ENCODE measurements at places on chromosomes 16 and 17. TPM values are rescaled to one million over a fixed set of nuclear protein-coding genes. Genes with fewer than 3 reads are reported as not detected.
A peak's percentile ranks its signal among the peaks of the same experiment; 100 is the strongest.

DNA sequence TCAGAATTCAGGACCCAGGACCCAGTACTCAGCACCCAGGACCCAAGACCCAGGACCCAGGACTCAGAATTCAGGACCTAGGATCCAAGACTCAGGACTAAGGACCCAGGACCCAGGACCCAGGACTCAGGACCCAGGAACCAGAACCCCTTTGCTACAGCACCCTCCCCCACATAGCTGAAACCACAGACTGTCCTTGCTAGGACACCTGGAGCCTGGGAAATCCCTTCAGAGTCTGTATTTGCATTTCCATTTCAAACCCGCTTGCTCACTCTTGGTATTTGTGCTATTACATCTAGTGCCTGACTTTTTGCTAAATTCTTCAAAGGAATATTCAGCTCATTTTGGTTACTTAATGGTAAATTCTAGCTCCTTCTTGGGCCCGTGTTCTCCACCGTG is 275.8 kb upstream of the MAF start:
- no peak for DNase-seq

DNA sequence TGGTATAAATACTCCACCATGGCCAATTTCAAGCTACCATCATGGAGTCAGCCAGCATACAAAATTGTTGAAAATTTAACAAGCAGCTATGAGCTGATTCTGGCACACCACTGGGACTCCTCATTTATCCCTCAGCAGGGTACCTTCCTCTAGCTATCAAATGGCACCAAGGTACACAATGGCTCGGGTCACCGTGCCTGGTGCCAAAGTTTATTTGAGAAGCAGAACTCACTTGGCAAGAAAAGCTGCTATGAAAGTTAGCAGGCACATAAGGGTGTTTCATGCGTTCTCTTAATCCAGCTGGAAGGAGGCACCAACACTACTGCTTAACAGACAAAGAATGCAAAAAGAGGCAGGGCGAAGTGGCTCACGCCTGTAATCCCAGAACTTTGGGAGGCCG is 51.6 kb downstream of the IKZF3 start:
- DNase-seq: no peak

DNA sequence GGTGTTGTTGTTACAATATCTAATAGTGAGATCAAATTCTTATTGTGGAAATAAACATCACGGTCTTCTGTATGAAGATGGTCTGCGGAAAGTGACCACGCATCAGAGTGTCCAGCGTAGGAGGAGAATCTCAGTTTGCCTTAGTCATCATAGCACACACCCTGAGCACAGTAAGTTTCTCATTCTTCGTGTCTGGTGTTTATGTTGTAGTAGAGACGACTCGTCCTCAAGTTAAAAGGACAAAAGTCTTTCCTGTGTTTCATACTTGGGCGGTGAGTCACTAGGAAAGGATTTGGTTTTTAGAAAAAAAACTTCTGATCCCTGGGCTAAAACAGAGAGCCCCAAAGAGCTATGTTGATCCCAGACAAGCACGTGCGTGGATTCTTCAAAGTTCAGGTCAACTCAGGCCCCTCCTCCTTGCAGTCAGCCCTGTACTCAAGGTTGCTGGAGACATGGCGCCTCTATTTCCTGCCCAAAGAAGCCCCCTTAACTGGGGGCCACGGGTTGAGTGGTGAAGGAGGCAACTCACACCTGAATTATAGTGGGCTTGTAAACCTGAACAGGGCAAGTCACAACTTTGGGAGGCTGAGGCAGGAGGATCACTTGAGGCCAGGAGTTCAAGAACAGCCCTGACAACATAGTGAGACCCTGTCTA is 170.4 kb downstream of the ZFHX3 start:
- no peak for DNase-seq

- no peak for DNase-seq
These were observed 215.1 kb downstream of the PRKCA start for GRCh38 chr17:66517336-66518009.

DNA sequence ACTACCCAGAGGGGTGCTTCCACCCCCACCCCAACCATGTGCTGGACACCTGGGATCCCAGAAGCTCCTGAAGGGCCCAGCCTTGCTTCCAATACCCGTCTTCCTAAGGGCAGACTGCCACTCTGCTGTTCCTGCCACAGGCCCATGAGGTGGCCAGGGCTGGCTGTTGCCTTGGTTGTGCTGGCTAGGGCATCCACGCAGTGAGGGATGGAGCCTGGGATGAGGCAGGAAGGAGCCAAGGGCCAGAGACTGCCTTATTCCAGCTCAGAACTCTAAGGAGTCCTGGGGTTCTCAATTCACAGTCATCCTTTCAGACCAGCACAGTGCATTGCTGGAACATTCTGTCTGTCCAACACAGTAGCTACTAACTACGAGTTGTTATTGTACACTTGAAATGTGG is 37.8 kb downstream of the BCO1 start:
- DNase-seq: no peak

- no peak for DNase-seq
These were observed 13.4 kb upstream of the SLC38A8 start for GRCh38 chr16:84055801-84056634.

GRCh38 chr16:81491541-81492188 is 47.1 kb downstream of the CMIP start:
- no peak for DNase-seq

- DNase-seq: no peak
These were observed 31.8 kb downstream of the MRM1 start for GRCh38 chr17:36632916-36633771.

GRCh38 chr17:6642592-6642991 is 1.7 kb downstream of the TXNDC17 start:
- DNase-seq: no peak

DNA sequence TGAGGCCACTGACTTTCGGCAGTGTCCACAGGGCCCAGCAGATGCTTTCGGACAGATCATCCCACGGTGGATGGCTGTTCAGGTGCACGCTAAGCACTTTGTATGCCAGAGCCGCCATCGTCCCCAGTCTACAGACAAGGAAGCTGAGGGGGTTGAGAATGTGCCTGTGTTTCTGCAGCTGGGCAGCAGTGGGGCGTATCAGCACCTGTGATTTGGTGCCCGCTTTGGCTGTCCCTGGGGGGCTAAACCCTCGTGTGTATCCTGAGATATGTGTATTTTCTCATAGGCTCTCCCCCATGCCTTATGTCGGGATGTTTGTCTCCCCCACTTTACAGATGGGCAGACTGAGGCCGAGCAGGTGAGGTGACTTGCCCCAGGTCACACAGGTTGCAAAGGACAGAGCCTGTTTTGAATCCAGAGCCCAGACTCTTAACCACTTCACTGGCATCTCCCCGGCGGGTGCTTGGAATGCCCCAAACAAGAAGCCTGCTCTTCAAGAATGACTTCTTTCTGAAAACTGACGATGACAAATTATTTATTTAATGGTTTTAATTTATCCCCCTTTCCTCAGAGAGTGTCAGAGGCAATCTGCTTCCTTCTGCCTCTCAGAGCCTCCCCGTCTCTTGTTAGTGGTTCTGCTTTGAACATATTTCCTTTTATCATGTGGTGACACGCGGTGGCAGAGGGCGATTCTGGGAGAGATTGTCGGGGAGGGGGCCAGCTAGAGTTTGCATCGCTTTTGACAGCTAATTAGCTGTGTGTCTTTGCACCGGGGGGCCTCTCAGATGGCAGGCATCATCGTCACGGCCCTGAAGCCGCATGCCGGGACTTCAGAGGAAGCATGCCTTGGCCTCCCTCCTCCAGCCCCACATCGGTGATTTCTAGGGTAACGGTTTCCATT is 149.6 kb upstream of the CIBAR2 start:
- DNase-seq: peak; percentile 55

DNA sequence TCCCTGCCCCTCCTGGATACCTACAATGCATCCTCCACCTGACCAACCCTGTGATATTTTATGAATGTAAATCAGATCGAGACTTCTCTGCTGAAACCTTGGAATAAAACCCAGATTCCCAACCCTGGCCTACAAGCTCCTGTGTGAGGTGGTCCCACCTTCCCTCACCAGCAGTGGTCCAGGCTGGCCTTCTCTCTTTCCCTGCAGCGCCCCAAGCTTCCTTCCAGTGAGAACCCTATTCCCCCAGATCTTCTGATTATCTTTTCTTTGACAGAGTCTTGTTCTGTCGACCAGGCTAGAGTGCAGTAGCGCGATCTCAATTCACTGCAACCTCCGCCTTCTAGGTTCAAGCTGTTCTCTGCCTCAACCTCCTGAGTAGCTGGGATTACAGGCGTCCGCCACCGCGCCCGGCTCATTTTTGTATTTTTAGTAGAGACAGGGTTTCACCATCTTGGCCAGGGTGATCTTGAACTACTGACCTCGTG is 2.5 kb upstream of the HELZ start:
- no peak for DNase-seq

- DNase-seq: no peak
These were observed 24.9 kb downstream of the MRTFB start for GRCh38 chr16:14095883-14096551.

GRCh38 chr17:79797492-79798298 is 818 bp upstream of the CBX8 start:
- peak; percentile 25 for DNase-seq

DNA sequence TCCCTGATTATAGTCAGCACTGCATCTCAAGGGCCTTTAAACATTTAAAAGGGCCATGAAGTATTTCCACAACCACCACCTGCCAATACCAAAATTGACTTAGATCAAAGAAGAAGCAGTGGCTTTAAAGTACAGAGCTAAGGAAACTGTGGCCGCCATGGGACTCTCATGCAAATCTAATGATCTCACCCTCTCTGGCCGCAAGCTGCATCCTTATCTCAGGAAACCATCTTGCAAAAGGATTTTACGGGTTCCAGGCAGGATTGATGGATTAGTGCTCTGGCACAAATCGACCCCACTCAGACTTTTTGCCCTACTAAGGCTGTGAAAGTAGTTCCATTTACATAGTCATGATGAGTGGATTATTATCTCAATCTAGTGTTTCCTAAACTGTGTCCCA is 22.6 kb downstream of the CDRT4 start:
- DNase-seq: no peak

GRCh38 chr17:68356520-68356919 is 65.2 kb downstream of the ARSG start:
- DNase-seq: no peak

DNA sequence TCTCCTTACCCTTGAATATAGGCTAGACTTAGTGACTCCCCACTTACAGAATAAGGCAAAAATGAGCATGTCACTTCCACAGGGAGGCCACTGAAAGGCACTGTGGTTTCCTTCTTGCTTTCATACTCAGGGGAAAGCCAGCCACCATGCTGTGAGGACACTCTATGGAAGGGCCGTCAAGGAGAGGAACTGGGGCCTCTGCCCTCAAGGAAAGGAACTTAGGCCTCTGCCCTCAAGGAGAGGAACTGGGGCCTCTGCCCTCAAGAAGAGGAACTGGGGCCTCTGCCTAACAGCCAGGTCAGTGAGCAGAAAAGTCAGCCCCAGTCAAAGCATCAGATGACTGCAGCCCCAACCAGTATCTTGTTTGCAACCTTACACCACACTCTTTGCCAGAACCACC is 30.1 kb downstream of the VPS35 start:
- no peak for DNase-seq

DNA sequence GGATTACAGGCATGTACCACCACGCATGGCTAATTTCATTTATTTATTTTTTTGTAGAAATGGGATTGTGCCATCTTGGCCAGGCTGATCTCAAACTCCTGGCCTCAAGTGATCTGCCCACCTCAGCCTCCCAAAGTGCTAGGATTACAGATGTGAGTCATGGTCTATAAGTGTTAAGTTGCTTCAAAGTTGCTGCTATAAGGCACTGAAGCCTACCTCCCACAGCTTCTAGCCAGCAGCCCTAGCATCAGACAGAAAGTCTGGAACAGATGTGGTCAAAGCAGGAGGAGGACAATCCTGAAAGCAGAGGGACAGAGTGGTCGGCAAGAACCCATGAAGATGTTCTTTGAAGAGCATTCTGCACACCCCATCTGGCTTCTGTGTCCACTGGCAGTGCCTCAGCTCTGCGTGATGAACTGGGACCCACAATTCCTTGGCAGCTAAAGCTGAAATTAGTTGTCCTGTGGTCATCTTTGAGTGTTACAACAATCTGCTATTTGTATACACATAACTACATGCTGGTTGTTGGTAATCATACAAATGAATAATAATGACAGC is 11.2 kb downstream of the MAP3K14 start:
- DNase-seq: no peak

GRCh38 chr17:15409721-15410250 is 57.6 kb downstream of the CDRT4 start:
- DNase-seq: peak; percentile 58

GRCh38 chr17:49843774-49844350 is 4.0 kb downstream of the TAC4 start:
- no peak for DNase-seq

DNA sequence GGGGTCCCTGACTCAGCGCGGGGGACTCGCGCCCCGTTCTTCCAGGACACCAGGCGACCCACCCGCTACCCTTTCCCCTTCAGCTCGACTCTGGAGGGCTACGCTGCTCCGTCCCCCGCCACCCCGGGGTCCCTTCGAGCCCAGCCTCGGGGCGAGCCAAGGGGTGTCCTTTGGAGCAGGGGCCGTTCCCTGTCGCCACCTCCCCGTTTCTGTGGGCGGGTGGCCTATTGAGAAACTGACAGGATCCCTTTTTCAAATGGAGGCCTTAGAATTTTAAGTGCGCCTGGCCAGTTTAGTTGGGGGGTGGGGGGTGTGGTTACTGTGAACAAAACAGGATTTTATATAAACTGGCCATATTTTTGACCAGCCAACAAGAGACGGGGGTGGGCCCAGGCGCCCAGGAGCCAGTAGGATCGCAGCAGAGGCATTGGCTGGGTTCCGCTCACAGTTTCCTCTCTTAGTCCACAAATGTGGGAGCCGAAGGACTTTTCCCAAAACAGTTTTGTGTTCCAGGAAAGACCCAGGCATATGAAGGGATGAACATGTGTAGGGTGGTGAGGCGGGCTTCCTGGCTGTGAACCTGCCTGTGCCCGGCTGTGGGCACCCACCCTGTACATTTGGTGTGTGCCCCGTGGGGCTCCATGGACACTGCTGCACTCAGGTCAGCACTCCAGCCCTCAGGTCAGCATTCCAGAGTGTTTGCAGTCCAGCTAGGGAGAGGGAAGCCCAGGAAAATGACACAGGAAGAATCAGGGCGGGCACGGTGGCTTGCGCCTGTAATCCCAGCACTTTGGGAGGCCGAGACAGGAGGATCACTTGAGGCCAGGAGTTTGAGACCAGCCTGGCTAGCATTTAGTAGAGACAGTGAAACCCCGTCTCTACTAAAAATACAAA is 722 bp upstream of the TIMP2 start:
- peak; percentile 85 for DNase-seq

GRCh38 chr16:11218604-11218962 is 37.4 kb downstream of the SOCS1 start:
- no peak for DNase-seq

GRCh38 chr16:3486506-3487215 is 8.6 kb downstream of the C16orf90 start:
- no peak for DNase-seq

The PAQR4 gene
- 13.2 TPM for polyA plus RNA-seq

The ABCA8 gene
- 72.9 TPM for polyA plus RNA-seq

The CRYBA1 gene
- polyA plus RNA-seq: not detected

The CIBAR2 gene
- polyA plus RNA-seq: 11.8 TPM

The KRTAP17-1 gene
- polyA plus RNA-seq: not detected

The CES5A gene
- polyA plus RNA-seq: not detected

The KRTAP4-9 gene
- polyA plus RNA-seq: not detected

The ARL6IP1 gene
- 188 TPM for polyA plus RNA-seq

The RAD51C gene
- 41.6 TPM for polyA plus RNA-seq

The EVPLL gene
- 0.51 TPM for polyA plus RNA-seq

The STRADA gene
- polyA plus RNA-seq: 78.5 TPM

The MT4 gene
- not detected for polyA plus RNA-seq

Data from right lung (tissue), 10 donors.